ENCODE measurements at places on chromosomes 1 and 21. TPM values are rescaled to one million over a fixed set of nuclear protein-coding genes. Genes with fewer than 3 reads are reported as not detected.

The PRELP gene
- 4.9 TPM for total RNA-seq

The S100A7A gene
- not detected for total RNA-seq

The PGM1 gene
- total RNA-seq = 66.5 TPM

The PIGR gene
- not detected for total RNA-seq

The NPPB gene
- not detected for total RNA-seq

DNA sequence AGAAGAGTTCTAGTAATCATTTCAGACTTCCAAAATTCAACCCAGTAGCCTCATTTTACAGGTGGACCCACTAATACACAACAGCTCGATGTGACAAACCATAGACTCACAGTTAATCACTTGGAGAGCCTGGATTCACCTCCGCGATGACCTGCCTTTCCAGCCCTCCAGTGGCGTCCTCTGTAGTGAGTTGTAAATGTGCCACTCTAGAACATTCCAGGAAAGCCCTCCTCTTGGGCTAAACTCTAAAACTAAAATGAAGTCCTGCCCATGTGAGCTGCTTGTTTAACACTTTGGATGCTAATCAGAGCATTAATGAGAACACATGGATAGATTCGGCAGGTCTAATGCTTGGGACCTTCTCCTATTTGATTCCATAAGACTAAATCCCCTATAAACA is 140.7 kb downstream of the DHRS3 start:
- DNase-seq = no peak
- no peak overlapping the region for H3K4me3 ChIP-seq
- no peak overlapping the region for H3K27ac ChIP-seq
- peaks cover 38% of the 10 kb centered on the region for H3K4me1 ChIP-seq
- H3K36me3 ChIP-seq = no peaks in the 10 kb centered on the region

- H3K4me3 ChIP-seq = no peak overlapping the region
- peaks cover 5% of the 10 kb centered on the region for H3K4me1 ChIP-seq
- no peaks in the 10 kb centered on the region for H3K36me3 ChIP-seq
- DNase-seq = no peak
- H3K27ac ChIP-seq = no peak overlapping the region
- H3K27me3 ChIP-seq = no peaks in the 10 kb centered on the region
Observed at GRCh38 chr1:221801251-221801661, 59.4 kb upstream of the DUSP10 start.

DNA sequence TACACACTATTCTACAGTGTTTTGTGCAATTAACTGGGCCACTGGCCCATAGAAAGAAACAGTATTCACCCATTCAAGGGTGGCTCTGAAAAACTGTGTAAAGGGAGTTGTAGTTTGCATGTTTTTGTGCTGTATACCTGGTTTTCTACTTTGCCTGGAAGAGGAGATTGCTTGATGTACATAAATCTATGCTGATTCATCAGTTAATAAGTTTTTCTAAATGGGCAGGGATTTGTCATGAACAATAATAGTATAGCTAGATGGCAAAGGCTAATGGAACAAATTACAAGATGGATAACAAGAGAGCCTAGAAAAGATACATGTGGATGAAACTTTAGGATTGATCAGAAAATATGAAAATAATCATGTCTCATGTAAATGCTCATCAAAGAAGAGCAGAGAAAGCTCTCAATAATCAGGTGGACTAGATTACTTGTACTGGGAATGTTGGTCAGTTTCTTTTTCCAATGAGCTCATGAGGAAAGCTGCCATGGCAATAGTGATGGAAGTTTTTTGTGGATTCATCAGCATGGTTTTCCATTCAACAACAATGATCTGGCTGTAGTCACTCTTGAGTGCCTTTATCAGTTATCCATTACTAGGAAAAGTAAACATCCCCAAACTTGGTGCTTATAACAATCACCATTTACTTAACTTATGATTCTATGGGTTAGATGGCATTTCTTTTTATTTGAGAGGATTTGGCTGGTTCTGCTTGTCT is 602.8 kb downstream of the BRINP3 start:
- H3K4me3 ChIP-seq = no peak overlapping the region
- DNase-seq = no peak
- H3K36me3 ChIP-seq = no peaks in the 10 kb centered on the region
- no peaks in the 10 kb centered on the region for H3K27me3 ChIP-seq
- no peak overlapping the region for H3K27ac ChIP-seq

DNA sequence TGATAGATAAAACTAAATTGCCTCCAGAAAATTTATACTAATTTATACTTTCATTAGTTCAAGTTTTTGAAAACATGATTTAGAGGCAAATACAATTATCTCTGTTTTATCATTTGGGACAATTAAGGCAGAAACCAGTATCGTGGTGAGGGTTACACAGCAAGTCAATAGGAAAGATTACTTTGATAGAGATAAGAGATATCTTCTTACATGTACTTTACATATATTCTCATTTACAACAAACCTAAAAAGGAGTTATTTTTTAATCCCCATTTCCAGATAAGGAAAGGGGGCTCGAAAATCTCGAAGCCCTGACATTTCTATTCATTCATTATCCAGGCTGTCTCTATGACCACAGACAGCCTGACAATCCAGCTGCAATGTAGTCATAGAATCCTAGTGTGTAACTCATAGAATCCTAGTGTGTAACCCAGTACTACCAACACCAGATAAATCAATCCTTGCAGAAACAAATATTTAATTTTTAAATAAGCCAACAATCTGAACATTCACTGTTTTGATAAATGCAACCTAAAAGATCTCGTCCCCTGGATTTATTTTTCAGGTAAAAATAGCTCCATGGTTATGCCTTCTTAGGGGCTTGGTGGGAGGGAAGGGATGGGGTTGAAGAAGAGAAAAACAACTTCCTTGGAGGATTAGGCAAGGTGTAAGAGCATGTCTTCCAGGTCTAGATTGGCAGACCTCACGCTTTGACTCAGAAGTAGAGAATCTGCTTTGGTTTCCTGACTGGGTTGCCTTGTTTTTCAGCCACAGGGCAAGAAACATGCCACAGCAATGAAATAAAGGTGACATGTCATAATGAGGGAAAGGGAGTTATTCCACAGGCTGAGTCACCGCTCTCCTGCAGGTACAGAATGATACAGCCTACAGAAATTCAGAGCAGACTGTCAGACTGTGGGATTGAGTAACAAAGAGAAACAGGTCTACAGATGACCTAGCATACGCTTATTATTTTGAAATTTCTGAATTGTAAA is 45.6 kb downstream of the IRF2BP2 start:
- no peak overlapping the region for H3K4me3 ChIP-seq
- H3K4me1 ChIP-seq = no peaks in the 10 kb centered on the region
- H3K27ac ChIP-seq = no peak overlapping the region
- peak; percentile 98 for DNase-seq
- H3K27me3 ChIP-seq = no peaks in the 10 kb centered on the region

GRCh38 chr1:56411484-56412180 is 167.7 kb downstream of the PLPP3 start:
- no peak overlapping the region for H3K4me3 ChIP-seq
- H3K4me1 ChIP-seq = no peaks in the 10 kb centered on the region
- no peak overlapping the region for H3K27ac ChIP-seq
- no peaks in the 10 kb centered on the region for H3K27me3 ChIP-seq

DNA sequence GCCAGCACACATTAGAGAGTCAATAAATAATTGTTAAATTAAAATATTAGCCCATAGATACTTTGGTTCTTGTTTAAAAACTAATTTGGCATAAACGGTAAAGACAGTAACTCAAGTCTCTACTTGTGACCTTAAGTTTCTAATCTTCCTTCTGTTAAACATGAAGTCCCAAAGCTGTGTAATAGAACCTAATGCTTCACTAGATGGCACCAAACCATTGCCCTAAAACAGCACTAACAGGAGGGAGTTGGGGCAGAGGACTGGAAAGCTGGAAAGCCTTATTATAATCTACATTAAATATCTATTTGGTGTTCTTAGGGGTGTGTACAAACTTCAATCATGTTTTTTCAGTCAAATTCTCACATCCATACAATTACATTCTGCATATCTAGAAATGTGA is 176.7 kb downstream of the OLFM3 start:
- H3K4me3 ChIP-seq = no peak overlapping the region
- peak; percentile 4 for DNase-seq
- H3K36me3 ChIP-seq = no peaks in the 10 kb centered on the region
- no peaks in the 10 kb centered on the region for H3K4me1 ChIP-seq

DNA sequence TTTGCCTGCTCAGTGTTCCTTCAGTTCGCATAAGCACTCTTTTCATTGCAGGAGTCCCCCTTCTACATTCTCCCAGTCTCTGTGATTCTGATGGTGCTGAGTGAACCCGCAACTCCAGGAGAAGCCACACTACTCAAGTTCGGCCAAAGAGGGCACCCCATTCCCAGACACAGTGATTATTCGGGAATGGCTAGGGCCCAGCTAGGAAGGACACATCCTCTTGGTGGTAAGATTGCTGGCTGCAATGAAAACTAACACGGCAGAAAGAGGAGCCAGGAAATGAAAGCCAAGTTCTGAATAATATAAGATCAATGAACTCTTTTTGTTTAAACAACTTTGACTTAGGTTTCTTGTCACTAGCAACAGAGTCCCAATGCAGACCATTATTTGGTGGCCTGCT is 14.9 kb downstream of the CREG1 start:
- H3K4me3 ChIP-seq = no peak overlapping the region
- no peak overlapping the region for H3K27ac ChIP-seq
- H3K4me1 ChIP-seq = no peaks in the 10 kb centered on the region
- H3K27me3 ChIP-seq = no peaks in the 10 kb centered on the region

DNA sequence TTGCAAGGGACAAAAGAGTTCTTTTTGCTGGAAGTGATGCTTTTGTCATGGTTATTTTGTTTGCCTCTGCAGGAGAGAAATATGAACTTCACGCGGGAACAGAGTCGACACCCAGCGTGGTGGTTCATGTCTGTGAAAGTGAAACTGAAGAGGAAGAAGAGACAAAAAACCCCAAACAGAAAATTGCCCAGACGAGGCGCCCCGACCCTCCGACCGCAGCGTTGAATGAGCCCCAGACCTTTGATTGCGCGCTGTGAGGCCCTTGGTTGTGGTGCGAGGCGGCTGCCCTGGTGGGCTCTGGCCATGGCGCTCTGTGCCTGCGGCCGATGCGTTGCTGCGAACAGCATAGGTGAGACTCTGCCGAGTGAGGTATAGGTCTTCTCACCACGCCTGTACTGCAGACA is 20.9 kb upstream of the NCMAP start:
- H3K27ac ChIP-seq = no peak overlapping the region
- no peak overlapping the region for H3K4me3 ChIP-seq
- peaks cover 2% of the 10 kb centered on the region for H3K36me3 ChIP-seq
- no peaks in the 10 kb centered on the region for H3K27me3 ChIP-seq
- H3K4me1 ChIP-seq = no peaks in the 10 kb centered on the region
- no peak for DNase-seq

- no peaks in the 10 kb centered on the region for H3K27me3 ChIP-seq
- H3K36me3 ChIP-seq = no peaks in the 10 kb centered on the region
- H3K4me1 ChIP-seq = peaks cover 7% of the 10 kb centered on the region
- H3K27ac ChIP-seq = peak overlapping the region; percentile 59
- H3K4me3 ChIP-seq = no peak overlapping the region
Observed at GRCh38 chr1:172286629-172287076, 133.8 kb upstream of the C1orf105 start.

DNA sequence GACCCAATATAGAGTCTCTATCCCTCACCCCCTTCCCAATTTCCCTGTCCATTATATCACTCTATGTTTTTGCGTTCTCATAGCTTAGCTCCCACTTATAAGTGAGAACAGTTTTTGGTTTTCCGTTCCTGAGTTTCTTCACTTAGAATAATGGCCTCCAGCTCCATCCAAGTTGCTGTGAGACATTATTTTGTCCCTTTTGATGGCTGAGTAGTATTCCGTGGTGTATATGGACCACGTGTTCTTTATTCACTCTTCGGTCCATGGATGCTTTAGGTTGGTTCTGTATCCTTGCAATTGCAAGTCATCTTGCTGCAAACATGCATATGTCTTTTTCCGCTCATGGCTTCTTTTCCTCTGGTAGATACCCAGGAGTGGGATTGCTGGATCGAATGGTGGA is 54.3 kb downstream of the AGPAT3 start:
- no peaks in the 10 kb centered on the region for H3K27me3 ChIP-seq
- H3K27ac ChIP-seq = no peak overlapping the region
- H3K4me3 ChIP-seq = no peak overlapping the region
- no peak for DNase-seq
- H3K4me1 ChIP-seq = no peaks in the 10 kb centered on the region
- no peaks in the 10 kb centered on the region for H3K36me3 ChIP-seq

DNA sequence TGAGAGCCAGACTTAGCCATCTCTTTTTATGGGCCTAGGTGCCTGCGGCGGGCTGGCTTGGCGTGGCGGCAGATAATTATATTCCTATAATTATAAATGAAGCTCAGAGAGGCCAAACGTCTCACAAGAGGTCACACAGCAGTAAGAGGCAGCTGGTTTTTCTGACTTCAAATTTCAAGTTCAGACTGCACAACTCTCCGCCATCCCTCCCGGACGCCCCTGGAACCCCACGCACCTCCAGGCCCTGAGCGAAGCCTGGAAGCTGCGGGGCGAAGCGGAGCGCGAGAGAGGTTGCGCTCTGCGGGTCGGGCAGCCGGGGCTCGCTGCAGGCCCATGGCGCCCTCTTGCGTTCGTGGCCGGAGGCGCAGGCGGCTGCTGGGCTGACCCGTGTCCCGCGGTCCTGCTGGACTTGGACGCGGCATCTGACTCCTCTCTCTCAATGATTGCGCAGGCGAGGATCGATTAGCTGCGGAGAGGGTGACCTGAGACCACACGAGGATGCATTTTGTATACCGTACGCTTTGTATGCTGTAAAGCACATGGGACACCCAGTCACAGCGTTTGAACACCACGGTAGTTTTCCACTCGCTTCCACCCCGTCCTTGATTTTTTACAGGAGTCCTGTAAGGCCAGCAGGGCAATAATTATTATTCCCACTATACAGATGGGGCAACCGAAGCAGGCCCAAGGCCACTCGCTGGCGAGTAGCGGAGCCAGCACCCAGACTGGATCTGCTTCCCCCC is 272.7 kb downstream of the FOXD2 start:
- H3K36me3 ChIP-seq = no peaks in the 10 kb centered on the region
- DNase-seq = peak; percentile 20
- H3K27me3 ChIP-seq = peaks cover 29% of the 10 kb centered on the region
- H3K4me1 ChIP-seq = peaks cover 2% of the 10 kb centered on the region
